ENCODE measurements at places on chromosomes 2 and 18.

- peak; percentile 15 for DNase-seq
Observed at GRCh38 chr2:217166241-217166850, 306.5 kb upstream of the TNP1 start.

- DNase-seq = no peak
Observed at GRCh38 chr2:127678991-127679390, 3.7 kb upstream of the LIMS2 start.

GRCh38 chr18:58315041-58315440 lies 271.0 kb downstream of the NEDD4L start:
- no peak for DNase-seq

DNA sequence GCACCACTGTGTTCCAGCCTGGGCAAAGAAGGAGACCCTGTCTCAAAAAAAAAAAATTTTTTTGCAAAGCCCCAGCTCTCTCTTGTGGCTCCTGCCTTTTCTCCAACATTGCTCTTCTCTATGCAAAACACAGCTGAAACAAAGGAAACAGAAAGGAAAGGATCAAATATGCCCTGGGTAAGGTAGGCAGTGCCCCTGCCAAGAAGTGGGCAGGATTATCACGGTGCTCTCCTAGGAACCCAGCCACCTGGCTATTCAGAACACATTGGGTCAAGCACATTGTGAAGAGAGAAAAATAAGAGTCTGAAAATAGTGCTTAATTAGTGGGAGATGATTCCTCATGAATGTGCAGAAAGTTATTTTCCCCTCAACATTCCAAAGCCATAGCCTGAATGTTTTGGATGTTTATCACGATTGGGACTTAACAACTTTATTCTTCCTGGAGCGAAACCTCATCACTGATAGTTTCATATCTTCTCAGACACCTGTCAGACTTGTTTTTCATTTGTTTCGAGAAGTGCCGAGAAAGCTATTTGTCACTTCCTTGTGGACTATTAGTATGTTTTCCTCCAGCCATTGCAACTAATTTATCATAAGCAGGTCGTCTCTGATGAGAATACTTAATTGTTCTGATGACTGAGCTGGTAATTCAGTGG lies 42.7 kb upstream of the RPL31 start:
- no peak for DNase-seq

GRCh38 chr18:34977838-34978532 lies 63.2 kb upstream of the MAPRE2 start:
- no peak for DNase-seq

DNA sequence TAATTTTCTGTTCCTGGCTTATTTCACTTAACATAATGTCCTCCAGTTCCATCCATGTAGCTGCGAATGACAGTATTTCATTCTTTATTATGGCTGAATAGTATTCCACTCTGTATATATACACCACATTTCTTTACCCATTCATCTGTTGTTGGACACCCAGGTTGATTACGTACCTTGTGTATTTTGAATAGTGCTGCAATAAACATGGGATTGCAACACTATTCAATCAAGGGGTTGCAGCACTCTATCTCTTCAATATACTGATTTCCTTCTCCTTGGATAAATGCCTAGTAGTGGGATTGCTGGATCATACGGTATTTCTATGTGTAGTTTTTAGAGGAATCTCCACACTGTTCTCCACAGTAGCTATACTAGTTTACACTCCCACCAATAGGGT lies 61.3 kb downstream of the THADA start:
- no peak for DNase-seq

DNA sequence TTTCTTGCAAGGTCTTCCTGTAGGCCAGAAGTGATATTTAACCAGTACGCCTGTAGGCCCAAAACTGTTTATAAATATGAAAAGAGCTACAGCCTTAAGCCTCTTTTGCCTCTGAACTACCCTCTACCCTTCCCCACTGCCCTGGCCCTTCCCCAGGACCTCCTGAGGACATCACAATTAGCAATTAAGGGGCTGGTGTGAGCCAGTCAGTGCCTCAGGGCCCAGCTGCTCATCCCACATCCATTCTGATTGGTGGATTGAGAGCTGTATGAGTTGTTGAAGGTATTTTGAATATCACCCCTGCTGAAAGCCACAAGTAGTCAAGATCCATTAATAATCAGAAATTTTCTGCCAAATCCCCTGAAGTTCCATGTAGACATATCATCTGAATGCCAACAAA lies 126.3 kb upstream of the TACR1 start:
- no peak for DNase-seq

DNA sequence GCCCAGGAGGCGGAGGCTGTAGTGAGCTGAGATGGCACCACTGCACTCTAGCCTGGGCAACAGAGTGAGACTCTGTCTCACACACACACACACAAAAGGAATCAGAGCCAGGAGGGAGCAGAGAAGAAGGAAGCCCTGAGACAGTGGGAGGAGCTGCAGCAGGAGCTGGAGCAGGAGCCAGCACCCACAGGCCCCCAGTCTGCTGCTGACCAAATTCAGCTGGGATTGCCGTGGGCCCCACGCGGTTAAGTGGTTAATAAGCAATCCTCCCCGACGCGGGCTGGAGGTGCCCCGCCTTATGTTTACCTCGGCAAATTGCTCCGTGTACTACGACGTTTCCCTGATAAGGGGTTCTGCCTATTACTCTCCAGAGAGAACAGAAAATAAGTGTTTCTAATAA lies 265.3 kb downstream of the TWIST2 start:
- no peak for DNase-seq

DNA sequence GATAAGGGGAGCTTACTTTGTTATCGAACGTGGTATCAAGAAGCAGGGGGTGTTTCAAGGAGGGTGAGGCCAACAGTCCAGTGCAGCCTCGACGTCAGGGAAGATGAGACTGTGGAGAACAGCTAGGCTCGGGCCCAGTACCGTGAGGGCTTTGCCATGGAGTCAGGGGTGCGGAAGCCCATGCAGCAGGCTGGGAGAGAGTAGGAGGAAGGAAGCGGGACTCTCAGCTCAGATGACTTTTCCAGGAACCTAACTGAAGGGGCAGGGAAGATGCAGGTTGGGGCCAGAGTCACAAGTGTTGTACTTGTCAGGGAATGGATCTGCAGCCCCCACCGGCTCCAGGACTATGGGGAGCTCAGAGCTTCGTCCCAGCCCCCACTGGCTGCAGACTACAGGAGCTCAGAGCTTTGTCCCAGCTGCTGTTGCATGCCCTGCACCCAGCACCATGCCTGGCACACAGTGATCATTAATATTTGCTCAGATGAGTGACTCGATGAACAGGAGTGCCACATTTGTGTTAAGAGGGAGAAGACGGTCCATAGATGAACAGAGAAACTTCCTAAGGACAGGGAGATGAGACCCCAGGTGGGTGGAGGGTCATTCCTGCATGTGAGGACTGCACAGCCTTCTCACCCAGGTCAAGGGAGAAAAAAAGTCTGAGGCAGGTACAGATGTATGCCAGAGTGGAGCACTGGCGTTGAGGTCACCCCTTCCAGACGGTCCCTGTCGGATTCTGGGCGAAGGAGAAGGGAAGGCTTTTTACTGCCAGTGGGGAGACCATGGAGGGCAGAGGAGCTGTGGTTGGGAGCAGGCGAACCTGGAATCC lies 36.4 kb downstream of the PTGR3 start:
- no peak for DNase-seq

DNA sequence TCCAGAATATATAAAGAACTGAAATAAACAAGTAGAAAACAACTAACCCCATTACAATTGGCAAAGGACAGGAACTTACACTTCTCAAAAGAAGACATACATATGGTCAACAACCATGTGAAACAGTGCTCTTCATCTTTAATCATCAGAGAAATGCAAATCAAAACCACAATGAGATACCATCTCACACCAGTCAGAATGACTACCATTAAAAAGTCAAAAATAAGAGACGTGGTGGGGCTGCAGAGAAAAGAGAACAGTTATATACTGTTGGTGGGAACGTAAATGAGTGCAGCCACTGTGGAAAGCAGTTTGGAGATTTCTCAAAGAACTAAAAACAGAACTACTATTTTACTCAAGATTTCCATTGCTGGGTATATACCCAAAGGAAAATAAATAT lies 1696.3 kb upstream of the TMEFF2 start:
- DNase-seq = no peak

- DNase-seq = no peak
Observed at GRCh38 chr2:121066526-121066925, 218.5 kb downstream of the TFCP2L1 start.

GRCh38 chr2:171592036-171592555 lies 69.8 kb downstream of the CYBRD1 start:
- DNase-seq = no peak

- DNase-seq = no peak
Observed at GRCh38 chr18:55515941-55516710, 71.9 kb downstream of the TCF4 start.

GRCh38 chr2:176729706-176730569 lies 460.7 kb downstream of the MTX2 start:
- DNase-seq = no peak

GRCh38 chr2:74148457-74149246 lies 940 bp upstream of the BOLA3 start:
- DNase-seq = no peak

- DNase-seq = no peak
Observed at GRCh38 chr2:120220756-120221155, 2.4 kb downstream of the TMEM185B start.

DNA sequence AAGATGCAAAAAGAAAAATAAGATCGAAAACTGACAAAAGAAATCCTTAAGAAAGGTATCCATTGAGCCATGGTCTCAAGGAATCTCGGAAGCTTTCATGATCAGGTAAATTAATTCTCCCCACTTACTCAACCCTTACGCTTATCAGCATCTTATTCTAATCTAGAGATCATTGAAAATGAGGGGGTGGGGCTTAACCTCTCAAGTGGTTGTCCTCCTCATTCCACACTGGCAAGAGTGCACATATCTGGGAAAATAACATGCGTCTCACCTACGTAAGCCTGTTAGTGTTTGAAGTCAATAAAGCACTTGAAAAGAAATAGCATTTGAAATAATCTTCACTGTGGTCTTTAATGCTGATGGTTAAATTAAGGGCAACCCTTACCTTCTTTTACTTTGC lies 82.5 kb upstream of the NEUROD1 start:
- no peak for DNase-seq

GRCh38 chr2:206721256-206721920 lies 3.2 kb upstream of the DYTN start:
- DNase-seq = peak; percentile 73

DNA sequence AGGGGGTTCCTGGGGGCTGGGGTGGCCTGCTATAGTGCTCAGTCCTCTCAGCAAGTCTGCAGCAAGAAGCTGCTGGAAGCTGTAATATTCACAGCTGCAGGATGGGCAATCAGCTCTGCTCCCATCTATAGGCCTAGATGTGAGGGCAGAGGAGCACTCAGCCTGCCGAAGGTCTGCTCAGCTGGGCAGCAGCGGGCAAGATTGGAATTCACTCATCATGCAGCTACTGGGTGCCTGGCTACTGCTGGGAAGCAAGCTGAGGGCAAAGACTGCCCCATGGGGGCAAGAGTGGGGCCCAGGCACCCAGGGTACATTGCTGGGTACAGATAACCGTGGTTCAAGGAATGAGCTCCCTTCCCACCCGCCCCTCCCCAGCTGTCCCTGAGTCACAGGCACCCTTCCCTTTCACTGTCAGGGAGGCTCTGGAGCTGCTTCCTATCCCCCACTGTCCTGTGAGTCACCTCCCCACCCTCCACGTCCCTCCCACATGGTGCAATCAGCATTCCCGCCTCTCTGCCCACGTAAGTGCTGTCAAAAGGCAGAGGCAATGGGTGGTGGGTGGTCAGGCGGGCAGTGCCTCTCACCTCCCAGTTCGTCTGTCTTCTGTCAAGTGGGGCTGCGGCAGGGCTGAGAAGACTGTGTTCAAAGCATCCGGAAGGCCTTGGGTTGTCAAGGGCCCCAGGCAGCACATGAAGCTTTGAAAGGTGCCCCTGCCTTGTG lies 169.2 kb downstream of the TRIM43 start:
- DNase-seq = no peak

- peak; percentile 46 for DNase-seq
Observed at GRCh38 chr2:10668402-10669012, 21.3 kb downstream of the NOL10 start.
